ENCODE measurements at places on chromosomes 16 and 17. TPM values are rescaled to one million over a fixed set of nuclear protein-coding genes. Genes with fewer than 3 reads are reported as not detected.

Gene TEKT1
- not detected for total RNA-seq

Gene TRIM47
- 98.8 TPM for total RNA-seq

DNA sequence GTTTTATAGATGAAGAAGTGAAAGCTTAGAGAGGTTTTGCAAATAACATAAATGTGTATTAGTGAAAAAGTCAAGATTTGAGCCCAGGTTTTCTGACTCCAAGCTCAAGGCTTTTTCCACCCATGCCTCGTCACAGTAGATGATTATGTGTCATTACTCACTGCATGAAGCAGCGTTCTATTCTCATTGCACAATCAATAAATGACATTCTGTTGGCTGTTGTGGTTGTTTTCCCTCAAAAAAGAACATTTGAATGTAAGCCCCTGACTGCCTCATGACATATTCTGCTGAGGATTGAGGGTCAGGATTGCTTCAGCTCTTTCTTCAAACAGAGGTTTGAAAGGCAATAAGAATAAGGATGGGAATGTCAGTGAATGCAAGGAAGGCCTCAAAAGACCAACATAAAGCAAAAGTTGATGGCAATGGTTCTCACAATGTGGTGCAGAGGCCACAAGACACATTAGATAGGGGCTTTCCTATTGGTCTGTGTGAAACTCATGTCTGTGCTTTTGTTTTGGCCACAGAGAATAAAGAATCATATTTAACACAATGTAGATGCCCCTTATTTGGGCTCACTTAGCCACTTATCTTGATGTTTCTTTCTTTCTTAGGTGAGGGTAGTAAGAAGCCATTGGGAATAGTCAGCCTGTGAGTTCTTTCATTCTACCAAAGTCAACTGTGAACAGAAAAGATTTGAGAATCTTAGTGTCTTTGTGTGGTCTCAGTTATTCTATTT, 5.4 kb upstream of the MMD start:
- no peak for DNase-seq

DNA sequence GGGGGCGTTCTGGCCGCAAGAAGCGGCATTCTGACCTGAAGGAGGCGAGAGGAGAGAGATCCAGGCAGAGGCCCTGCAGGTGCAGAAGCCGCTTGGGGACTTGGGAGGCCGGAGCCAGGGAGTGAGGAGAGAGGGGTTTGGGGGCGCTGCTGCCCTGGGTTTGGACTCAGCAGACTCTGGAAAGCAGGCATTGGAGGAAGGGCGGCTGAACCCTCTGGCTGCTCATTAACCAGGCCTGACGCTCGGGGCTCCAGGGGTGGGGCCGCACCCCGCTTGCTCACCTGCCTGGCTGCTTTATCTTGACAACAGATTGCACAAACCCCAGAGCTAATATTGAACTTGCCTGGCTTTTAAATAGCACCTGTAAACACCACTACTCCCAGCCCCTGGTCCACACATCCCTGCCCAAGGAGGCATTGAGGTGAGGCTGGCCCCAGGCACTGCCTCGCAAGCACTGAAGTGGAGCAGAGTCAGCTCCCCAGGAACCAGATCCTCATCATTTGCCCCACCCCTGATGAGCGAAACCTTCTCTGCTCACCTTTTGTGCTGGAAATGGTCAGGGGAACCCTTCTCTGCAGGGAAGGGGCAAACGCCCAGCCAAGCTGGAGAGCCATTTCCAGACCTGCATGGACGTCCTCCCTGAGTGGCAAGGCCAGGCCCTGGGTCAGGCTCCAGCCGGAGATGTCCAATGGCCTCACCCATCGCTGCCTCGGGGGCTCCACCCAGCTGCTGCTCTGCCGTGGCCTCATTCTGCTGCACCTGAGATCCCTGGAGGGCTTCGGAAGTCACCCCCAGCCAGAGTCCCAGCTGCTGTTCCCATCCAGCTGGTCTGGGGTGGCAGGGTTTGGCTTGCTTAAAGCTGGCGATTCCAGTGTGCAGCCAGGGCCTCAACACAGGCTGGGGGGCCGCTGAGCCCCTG, 190.2 kb upstream of the GSE1 start:
- DNase-seq = no peak
